Stimulated activated CD8-positive, alpha-beta memory T cell treated with anti-CD3 and anti-CD28 coated beads, Interleukin-4, amount 100 ng/mL, for 4 hours (primary cell): ENCODE measurements at places on chromosomes 4 and X.

GRCh38 chrX:109839694-109840567, 106.9 kb upstream of the ACSL4 start:
- no peak for DNase-seq

- DNase-seq, result no peak
Observed at GRCh38 chr4:98006060-98006459, 137.2 kb downstream of the STPG2 start.

GRCh38 chr4:40281913-40282312, 53.2 kb upstream of the CHRNA9 start:
- no peak for DNase-seq

GRCh38 chr4:44532851-44533250, 84.2 kb upstream of the KCTD8 start:
- no peak for DNase-seq

- DNase-seq, result no peak
Observed at GRCh38 chr4:75340561-75340960, 173.6 kb downstream of the RCHY1 start.

GRCh38 chr4:147288512-147288911, 192.4 kb upstream of the EDNRA start:
- DNase-seq, result no peak

GRCh38 chrX:44036336-44036735, 63.1 kb upstream of the NDP start:
- no peak for DNase-seq

- no peak for DNase-seq
Observed at GRCh38 chr4:95159384-95159783, 389.4 kb downstream of the UNC5C start.

GRCh38 chr4:6047130-6047673, 29.0 kb upstream of the C4orf50 start:
- DNase-seq, result no peak

- no peak for DNase-seq
Observed at GRCh38 chrX:132671229-132671641, 182.4 kb upstream of the MBNL3 start.

GRCh38 chrX:64885850-64886249, 90.4 kb downstream of the ZC4H2 start:
- no peak for DNase-seq

- DNase-seq, result no peak
Observed at GRCh38 chrX:5869786-5870185, 358.9 kb downstream of the NLGN4X start.

GRCh38 chr4:78565971-78566372, 14.4 kb downstream of the ANXA3 start:
- no peak for DNase-seq

DNA sequence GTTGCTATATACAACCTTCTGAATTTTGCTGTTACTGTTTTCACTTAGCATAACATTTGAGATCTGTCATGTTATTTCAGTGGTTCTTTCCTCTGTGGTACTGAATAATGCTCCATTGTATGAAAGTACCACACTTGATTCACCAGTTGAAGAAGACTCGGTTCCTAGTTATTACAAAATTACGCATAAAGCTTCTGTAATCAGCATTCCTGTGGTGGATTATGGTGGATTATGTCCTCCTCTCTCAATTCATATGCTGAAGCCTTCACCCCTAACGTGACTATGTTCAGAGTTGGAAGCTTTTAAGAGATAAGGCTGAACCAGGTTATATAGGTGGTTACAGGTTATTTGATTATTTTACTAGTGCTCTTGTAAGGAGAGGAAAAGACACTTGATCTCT, 2143.5 kb upstream of the AGA start:
- DNase-seq, result no peak

GRCh38 chrX:14027036-14027435, 2.7 kb downstream of the GEMIN8 start:
- no peak for DNase-seq

DNA sequence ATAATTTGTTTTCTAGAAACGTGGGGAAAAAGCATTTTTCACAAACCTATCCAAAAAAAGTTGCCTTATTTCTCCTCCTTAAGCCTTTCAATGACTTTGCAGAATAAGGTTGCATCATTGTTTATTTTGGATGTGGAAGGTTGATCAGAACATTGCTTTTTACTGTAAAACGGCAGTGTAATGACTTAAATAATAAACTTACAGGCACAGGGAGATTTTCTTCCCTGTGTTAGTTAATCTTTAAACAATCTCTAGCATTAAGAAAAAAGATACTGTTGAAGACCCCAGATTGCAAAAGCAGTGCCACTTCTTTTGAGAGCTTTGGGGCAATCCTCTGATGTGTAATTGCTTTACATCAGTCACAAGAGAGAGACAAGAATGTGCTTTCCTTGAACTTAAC, 153.4 kb downstream of the ARX start:
- no peak for DNase-seq

- DNase-seq, result no peak
Observed at GRCh38 chr4:106312997-106313522, 2.9 kb downstream of the TBCK start.

DNA sequence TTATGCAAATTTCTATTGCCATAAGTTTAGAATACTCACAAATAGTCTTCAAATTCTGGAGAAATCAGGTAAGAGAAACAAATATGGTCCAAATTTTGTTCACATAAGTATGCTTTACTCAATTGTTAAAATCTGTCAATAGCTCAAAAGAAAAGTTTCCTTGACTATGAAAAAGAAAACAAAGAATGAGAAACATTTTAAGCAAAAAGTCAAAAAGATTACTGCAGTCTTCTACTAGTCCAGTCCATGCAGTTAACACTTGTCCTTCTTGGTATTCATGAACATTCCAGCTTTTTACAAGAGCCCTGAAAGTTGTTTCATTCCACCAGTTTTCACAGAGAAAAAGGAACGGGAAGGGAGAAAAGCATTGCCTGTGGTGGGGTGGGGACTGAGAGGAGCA, 54.7 kb upstream of the ZXDA start:
- DNase-seq, result no peak

DNA sequence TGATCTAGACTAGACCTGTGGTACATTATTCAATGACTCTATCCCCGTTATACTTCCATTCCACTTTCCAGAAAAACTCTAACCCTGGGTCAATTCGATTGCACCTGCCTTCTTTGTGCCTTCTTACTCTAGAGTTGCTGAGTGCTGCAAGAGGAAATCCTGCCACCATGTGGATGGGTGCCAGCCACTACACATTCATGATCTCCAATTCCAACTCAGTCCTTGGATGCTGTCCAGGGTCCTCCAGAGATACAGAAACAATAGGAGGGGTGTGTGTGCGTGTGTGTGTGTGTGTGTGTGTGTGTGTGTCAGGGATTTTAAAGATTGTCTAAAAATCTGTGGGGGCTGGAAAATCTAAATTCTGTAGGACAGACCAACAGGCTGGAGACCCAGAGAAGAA, 42.9 kb upstream of the INTS6L start:
- no peak for DNase-seq

- DNase-seq, result no peak
Observed at GRCh38 chr4:80611678-80611979, 276.1 kb downstream of the CFAP299 start.

- no peak for DNase-seq
Observed at GRCh38 chr4:183588169-183588675, 70.8 kb downstream of the RWDD4 start.

DNA sequence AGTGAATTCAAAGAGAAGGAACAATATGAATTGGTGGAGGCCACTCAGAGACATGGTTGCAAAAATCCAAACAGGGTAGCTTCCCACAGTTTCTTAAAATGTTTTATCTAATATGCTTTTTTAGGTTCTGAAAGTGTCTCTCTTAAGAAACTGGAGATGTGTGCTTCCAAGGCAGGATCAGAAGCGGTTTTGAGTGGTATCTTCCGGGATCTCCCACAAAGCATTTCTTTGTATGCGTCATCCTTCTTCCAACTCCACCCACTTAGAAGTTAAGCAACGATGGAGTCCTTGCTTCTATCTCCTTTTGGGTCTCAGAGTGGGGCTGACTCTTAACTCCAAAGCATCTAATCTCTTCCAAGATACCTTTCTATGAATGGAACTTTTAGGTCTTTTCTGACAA, 196.7 kb downstream of the MID1 start:
- DNase-seq, result no peak

GRCh38 chrX:17520016-17520615, 145.1 kb downstream of the NHS start:
- no peak for DNase-seq

GRCh38 chr4:48307528-48307927, 33.8 kb upstream of the SLAIN2 start:
- DNase-seq, result no peak

- DNase-seq, result no peak
Observed at GRCh38 chrX:148466292-148466691, 34.1 kb upstream of the AFF2 start.

DNA sequence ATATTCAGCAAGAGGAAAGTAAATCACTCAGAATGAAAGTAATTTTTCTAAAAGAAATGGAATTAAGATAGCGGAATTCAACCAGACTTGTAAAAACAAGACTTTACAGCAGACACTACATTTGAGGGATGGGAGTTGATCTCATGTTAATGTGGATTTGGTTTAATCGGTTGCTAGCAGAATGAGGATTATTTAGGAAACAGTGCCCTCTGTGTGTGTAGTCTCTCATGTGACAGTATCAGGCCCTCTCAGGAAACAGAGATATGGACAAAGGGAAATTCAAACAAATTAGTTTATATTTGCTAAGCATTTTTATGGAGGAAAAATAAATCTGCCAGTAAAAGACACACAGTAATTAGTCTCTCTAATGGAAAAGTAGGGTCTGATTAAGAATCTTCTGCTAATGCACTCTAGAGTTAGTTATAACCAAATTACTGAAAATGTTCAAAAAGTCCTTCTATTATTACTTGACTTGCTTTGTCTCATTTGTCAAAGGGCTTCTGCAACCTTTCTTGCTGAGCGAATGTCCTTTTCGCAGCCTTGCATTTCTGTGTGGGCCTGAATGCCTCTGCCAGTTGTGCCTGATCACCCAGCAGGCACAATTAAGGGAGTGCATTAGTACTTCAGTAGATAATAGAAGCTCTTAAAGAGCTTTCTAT, 1282.3 kb upstream of the TENM3 start:
- DNase-seq, result no peak

DNA sequence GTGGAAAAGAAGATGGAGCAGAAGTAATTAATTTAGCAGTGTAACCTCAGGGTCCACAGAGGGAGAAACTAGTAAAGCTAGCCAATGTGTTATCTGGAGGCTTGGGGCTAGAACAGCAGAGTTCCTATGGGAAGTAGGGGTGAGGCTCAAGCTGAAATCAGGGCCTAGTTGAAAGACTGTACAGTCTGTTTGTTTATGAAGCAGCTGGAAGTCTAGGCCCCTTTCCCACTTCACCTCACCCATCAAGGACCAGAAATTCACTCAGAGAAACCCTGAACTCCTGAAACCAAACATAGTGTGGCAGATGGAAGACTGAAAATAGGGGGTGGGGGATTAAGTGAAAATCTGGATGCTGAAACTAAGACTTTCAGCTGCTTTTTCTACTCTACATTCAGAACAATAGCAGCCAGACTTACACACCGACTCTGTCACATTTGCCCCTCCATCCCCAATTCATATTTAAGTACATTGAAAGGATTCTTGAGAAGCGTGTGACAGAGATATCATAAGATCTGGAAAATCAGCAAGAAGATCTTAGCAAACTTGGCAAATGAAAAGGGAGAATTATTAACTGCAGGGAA, 32.6 kb upstream of the FAM241A start:
- DNase-seq, result no peak

DNA sequence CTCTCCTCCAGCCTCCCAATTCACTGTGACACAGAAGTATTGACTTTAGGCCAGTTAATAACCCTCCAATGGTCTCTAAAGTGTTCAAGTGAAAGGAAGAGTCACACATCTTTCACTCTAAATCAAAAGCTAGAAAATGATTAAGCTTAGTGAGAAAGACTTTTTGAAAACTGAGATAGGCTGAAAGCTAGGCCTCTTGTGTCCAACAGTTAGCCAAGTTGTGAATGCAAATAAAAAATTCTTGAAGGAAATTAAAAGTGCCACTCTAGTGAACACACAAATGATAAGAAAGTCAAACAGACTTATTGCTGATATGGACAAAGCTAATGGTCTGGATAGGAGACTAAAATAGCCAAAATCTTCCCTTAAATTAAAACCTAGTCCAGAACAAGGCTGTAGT, 687.2 kb downstream of the TRIML1 start:
- no peak for DNase-seq

GRCh38 chrX:111743316-111743715, 62.3 kb downstream of the ALG13 start:
- no peak for DNase-seq

DNA sequence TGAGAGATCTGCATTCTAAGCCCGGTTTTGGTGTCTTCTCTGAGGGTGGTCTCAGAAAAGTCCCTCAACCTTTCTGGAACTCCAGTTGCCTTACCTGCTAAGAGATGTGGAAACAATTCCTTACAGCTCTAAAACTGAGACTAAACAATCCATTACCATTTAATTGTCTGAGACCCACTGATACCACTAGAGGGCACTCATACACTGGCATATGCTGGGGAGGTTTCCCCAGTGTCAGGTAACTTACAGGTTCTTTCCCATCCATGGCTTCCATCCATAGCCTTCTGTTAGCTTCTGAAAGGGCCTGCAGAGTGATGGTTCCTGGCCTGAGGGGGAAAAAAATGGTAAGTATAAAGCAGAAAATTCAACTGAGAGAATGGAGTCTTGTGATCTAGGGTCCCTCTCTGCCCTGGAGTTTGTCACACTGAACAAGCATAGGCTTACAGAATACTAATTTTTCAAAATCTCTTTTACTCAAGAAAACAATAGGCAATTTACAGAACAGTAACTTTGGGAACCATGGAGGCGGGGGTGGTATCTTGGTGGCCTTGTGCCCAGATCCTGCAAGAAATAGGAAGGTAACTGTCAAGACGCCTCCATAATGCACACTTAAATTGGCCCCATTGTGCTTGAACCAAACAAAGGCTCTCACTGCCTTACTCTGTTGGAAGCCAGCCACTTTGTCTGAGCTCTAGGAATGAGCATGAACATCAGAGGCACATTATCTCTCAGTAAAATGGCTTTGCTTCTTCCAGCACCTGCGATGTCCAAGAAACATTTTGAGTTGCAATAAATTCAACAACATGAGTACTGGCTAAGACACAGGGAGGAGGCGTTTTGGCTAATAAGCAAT, 236.1 kb downstream of the OPHN1 start:
- DNase-seq, result no peak

GRCh38 chrX:123807835-123808416, 51.9 kb upstream of the XIAP start:
- DNase-seq, result no peak

- DNase-seq, result peak; percentile 91
Observed at GRCh38 chr4:56387023-56388001, at the start of gene AASDH. TSS of gene AASDH (minus strand) at chr4:56387491. CDS start at chr4:56384299, 3,192 bp downstream.

GRCh38 chr4:148795156-148795864, 353.1 kb upstream of the NR3C2 start:
- no peak for DNase-seq

- no peak for DNase-seq
Observed at GRCh38 chr4:58776627-58777026, 1666.4 kb upstream of the IGFBP7 start.
